ENCODE measurements at places on chromosomes 11 and 22.

DNA sequence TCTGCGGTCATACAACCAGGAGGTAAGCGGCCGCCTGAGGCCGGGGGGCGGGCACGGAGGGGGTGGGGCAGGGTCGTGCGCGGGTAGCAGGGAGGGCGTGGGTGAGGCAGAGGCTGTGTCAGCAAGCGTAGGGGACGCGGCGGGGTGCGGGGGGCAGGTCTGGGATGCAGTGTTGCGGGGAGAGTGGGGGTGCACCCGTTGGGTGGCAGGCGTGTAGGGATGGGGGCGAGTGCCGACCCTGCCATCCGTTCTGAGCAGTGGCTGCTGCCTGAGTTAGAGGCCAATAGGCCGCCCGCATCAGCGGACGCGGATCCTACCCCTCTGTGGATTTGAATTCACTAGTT, 1.4 kb downstream of the RIC8A start:
- DNase-seq: no peak

DNA sequence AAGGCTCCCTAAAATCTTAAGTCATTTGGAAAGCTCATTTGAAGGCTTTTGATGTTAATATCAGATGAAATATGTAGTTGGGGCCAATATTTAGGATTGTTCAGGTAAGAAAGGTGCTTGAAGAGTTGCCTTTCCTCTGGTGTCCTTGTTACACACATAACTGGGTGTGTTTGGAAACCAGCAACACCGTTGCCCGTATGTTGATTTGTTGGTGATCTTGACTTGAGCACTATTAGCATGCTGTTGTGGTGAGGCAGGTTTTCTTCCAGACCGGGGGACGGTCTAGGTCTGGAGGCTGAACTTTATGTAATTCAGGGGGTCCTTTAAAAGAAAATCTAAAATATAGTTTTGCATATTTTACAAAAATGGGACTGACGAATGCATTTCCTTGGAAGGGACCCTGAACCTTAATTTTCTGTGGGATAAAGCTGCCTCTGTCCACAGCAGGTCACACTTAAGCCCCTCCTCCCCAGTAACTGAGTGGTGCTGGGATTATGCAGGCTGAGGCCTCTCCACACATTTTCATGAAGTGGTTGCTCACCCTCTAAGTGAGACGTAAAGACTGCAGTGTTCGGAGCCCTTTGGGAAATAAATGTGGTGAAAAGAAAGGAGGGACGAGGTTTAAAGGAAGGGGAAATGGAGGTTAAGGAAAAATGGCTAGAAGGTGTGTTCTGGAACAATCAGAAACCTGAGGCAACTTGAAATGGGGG, 1.8 kb downstream of the YWHAH start:
- no peak for DNase-seq

DNA sequence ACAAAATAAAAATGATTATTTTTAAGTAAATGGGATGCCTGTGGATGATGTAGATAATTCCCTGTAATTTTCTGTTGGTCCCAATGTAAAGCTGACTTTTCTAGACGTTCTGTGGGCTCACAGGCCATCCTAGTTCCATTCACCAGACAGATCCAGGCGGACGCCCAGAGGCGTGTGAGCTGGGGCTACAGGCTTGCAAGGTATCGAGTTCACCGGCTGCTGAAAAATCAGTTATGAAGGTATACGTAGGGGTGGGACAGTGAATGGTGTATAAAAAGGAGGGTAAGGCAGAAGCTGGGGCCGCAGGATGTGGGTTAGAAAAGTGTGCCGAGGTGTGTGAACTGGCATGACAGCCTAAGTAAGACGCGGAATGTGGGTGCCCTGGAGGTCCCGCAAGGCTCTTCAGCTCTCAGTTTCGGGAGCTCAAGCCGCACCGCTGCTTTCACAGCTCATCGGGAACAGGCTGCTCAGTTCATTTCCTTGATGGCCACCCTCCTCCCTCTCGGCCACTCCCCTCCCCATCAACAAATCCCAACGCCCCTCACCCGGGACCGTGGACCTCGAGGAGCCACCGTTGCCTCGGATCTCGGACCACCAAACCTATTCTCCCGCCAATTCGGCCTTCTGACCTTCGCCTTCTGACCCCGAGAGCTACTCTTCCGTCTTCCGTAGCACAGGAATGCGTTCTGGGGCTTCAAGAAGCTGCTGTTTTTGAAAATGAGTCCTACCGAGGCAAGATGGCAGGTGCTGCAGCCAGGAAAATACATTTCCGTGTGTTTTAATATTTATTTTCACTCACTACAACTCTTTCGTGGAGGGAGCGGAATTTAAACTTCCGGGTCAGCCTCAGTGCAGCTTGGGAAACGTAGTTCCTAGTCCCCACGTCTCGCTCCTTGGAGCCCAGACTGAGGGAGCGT, at the start of gene XNDC1N:
Gene XNDC1N, minus strand, starts transcription at position 775 of the 917 bp plus-strand sequence. CDS start 5,241 bp downstream, outside the sequence.
- no peak for DNase-seq

DNA sequence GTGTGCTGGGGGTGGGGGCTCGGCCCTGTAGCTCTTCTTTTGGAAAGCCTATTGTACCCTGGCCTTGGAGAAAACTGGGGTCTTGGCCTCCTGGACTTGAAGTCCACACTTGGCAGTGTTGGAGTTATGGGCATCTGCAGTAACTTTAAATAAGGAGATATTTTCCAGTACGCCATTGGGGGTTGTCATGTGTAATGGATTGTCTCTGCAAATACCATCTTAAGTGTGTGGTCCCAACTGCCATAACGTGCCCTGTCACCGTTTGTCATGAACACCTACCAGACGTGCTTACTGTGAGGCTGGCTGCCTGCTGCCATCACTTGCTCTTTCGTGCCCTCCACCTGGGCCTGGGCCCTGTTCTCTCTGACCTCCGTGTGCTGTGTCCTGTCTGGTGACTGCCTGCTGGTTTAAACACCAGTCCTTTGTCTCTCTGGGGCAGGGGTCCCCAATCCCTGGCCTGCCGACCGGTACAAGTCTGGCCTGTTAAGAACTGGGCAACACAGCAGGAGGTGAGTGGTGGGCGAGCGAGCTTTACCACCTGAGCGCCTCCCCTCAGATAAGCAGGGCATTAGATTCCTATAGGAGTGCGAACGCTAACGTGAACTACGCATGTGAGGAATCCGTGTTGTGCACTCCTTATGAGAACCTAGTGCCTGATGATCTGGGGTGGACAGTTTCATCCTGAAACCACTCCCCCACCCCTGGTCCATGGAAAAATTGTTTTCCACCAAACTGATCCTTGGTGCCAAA, 3.6 kb upstream of the ZDHHC8 start:
- no peak for DNase-seq

- no peak for DNase-seq
Measured at GRCh38 chr11:105689631-105690030, 79.8 kb downstream of the GRIA4 start.

DNA sequence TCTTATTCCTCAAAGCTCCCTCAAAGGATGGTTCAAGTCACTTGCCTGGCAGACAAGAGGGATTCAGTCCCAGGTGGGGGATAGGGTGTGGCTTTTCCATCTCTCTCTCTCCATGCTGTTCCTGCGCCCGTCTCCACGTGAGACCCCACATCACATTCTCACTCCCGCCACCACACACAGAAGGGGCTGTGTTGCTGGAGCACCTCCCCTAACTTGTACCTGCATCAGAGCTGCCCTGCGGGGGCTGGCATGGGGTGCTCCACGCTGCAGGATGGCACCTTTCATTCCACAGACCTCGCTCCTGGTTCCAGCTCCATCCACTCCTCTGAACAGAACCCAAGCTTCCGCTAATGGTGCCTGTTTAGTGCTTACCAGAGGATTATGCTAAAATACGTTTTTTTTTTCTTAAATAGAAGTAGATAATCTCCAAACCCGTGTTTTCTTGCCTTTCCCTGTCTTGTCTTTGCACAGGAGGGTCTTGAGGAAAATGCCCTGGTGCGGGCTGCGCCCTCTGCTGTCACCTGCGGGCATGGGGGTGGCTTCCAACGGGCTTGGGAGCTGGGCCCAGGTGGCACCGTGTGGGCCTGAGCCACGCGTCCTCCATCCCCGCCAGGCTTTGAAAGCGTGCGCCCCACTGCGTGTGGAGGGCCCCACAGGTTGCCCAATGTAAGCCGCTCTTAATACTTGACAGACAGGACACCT, 985.6 kb downstream of the BRD1 start:
- no peak for DNase-seq

DNA sequence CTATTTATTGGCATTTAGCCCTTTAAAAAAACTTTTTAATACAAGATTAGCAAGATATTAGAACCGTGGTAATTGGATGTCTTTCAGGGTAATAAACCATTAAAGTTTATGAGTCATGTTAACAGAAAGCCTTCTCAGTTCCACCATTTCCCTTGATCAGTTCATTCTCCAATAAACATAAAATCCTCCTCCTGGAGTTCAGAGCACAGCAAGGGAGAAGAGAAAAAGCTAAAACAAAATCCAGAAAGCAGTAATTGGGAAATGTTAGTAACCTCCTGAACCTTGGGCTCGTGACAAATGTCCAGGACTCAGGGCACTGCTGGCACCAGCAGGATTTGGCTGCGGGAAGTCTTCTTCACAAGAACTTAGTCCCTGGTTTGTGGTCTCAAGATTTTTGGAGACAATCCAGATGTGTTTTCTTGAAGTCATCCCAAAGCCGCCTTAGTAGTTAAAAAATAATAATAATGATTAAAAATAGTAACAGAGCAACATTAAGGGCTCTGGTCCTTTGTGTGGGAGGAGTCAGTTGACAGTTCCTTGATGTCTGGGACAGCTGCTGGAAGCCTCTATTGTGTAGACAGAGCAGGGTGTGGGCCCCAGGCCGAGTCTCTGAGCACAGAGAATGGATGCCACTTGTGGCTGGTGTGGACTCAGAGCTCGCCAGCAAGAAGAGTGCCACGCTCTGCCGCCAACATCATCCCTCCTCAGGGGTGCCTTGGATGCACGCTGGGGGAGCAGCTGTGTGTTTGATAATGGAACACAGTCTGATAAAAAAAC, 43.4 kb upstream of the PITPNB start:
- DNase-seq: no peak

DNA sequence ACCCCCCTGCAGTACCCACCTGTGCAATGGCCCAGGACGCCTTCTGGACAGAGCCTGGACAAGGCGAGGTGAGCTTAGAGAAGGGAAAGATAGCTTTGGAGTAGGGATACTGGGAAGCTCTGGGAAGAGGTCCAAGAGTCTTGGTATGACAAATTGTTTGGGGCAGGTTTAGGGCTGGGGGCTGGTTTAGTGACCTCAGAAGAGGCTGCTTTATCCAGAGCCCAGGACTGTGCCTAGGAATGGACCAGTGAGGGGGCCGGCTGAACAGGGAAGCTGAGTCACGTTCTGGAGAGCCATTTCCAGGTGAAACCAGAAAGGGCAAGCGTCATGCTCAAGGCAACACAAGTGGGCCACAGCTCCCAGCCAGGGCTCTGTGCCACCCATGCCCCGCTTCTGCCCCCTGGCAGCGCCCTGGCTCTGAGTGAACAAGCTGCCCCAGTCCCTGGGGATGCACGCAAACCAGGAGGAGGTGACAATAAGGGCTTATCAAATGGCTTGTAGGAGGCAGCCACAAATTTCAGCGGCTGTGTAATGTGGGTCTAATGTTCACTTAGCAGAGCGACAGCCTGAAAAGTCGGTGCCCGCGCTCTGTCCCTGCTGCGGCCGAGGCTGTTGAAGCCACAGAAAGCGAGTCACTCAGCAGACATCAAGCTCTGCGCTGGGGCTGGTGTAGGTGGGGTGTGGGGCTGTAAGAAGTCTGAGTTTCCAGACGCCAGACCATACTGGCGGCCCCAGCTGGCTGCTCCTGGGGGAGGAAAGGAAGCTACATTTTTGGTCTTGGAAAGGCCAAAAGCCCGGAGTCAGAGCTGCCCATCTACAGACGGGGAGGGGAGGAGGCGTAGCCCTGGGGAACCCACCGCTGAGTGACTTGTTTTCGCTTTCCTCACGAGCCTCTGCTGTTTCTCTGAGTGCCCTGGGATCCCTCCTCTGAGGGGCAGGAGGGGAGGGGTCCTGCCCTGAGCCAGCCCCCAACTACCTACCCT, 18.3 kb upstream of the SYT7 start:
- DNase-seq: no peak

GRCh38 chr22:42320443-42321416, 50.3 kb upstream of the TCF20 start:
- no peak for DNase-seq

DNA sequence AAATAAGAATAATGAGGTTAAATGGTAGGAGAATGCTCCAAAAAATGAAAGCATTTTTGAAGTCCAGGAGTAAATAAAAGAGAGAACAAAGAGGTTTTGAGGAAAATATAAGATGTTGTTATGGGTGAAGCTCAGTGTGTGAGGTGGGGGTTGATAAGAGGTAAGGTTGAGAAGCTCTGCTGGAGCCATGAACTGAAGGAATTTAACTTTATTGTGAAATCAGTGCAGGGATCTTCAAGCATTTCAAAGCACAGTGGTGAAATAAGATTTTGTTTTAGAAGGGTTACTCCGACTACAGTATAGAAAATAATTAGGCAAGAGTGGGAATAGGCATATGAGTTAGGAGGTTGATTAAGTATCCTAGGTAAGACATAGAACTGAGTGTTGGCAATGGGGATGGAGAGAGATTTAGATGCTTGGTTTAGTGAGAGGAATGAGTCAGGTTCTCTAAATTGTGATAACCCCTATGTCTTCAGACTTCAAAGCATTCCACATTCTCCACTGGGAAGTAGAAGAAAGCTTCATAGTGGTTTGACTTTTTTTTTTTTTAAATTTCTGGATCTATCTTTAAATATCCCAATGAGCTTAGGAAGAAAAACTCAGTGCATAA, 403.2 kb downstream of the AASDHPPT start:
- DNase-seq: no peak

DNA sequence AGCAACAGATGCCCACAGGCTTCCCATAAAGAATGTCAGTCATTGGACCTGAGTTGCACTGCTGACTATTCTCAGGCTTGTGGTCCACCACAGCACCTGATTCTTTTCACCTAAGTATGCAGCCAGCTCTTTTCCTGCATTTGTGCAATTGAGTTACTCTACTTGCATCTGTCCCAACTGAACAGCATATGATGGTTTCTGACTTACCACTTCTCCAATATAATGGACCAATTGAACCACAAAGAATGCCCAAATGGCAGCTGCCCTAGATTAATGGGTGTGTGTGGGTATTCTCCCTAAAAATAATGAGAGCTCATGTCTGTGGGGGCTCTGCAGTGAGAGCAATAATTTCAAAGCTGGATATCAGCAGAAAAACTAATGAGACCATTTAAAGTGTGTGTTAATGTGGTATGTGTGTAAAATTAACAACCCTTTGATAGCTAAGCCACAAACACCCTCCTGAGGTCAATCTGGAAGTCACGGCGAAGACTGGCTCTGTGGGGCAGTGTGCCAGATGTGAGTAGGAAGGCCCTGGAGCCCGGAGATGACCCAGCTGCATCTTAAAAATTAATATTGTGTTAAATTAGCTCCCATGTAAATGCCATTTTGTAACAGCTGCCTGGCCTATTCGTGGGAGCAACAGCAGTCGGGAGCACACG, 43.8 kb downstream of the SC5D start:
- no peak for DNase-seq

GRCh38 chr11:14414470-14415461, 55.8 kb upstream of the RRAS2 start:
- DNase-seq: no peak

DNA sequence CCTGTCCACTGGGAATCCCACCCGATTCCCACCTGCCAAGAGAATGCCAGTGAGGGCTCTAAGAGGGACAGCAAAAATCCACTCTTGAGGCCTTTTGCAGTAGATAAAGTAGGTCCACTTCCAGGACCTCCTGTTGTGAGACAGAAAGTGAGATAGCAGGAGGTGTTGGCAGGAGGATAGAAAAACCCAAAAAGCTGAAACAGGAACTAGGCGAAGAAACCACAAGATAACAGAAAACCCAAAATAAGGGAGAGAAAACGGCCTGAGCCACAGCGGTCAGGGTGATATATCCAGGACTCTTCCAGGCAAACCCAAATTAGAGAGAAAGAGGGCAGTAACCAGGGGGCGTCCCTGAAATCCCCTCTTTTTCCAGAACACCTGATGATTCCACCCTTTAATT, 79.7 kb upstream of the LINC01488 start:
- no peak for DNase-seq

GRCh38 chr22:17387356-17387755, 18.1 kb downstream of the CECR2 start:
- DNase-seq: no peak
